ENCODE measurements at places on chromosomes 6 and 20.

- DNase-seq: no peak
Measured at GRCh38 chr20:62792940-62793756, 3.1 kb upstream of the MRGBP start.

GRCh38 chr20:4082406-4083097 is 67.2 kb upstream of the RNF24 start:
- DNase-seq: peak; percentile 85

- DNase-seq: no peak
Measured at GRCh38 chr20:52837378-52837777, 134.8 kb upstream of the TSHZ2 start.

DNA sequence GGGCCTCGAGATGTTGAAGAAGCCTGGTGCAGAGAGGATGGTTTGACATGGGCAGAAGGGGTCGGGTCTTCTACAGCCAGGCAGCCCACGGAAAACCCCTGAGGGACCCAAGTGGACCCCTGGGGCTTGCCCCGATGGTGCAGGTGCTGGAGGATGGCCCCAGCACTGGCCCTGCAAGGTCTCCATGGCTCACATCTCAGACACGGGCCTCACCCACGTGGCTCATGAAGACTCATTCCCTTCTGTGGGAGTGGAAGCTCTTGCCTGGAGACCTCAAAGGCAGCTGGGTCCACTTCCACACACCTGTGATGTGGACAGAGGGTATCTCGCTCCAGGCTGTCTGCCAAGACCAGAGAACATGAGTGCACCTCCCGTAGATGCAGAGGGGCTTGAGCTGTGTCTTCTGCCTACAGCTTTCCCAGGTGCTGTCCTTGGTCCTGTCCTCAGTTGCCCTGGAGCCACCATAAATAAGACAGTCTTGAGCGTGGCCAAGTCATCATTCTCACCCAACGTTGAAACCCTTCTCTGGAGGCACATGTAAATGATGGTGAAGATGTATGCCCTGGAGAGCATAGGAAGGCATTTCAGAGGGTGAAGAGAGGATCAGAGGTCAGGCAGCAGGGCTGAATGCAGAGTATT is 108.0 kb downstream of the SYNDIG1 start:
- DNase-seq: no peak

DNA sequence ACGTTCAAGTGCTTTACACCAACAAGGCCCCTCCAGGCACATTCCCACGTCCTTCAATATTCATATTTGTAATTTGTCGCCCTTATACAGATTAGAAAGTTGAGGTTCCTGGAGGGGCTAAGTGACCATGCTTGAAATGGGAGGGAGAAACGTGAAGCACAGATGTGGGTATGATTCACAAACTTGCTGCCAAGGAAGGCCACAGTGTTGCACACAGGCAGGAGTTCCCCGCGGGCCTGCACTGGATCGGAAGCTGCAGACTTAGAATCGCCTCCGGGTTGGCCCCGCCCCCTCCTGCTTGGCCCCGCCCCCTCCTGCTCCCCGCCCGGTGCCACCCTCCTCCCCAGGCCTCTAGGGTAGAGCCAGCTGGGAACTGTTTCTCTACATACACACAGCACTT is 58.2 kb upstream of the QKI start:
- DNase-seq: peak; percentile 83

DNA sequence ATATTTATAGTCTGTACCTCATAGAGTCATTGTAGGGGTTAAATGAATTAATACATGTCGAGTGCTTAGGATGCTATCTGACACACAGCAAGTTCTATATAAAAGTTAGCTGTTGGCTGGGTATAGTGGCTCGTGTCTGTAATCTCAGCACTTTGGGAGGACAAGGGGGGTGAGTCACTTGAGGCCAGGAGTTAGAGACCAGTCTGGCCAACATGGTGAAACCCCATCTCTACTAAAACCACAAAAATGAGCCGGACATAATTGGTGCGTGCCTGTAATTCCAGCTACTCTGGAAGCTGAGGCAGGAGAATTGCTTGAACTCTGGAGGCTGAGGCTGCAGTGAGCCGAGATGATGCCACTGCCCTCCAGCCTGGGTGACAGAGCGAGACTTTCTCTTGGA is 222.9 kb downstream of the UBE3D start:
- peak; percentile 56 for DNase-seq

GRCh38 chr6:20415712-20416454 is 14.2 kb downstream of the E2F3 start:
- no peak for DNase-seq

- DNase-seq: no peak
Measured at GRCh38 chr6:98014442-98015201, 731.6 kb upstream of the MMS22L start.

GRCh38 chr6:136527831-136528230 is 22.4 kb downstream of the MAP7 start:
- DNase-seq: peak; percentile 18

GRCh38 chr6:135052939-135053338 is 1.7 kb downstream of the HBS1L start:
- no peak for DNase-seq

GRCh38 chr6:51513891-51514747 is 573.3 kb downstream of the PKHD1 start:
- peak; percentile 5 for DNase-seq

DNA sequence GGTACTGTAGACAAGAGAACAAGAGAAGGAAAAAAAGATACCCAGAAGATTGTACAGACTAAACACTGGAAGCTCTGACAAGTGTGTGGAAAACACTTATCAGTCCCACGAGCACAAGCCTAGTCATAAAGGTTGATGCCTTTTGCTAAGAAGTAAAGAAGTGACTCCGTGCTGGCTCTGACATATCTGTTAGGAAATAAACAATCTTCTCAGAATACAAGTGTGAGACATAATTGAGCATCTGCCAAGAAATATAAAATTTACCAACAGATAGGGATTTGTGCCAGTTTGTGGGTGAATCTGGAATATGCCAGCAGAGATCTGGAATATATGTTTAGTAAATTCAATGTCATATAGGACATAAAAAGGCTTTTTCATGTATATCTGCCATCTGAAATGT is 258.7 kb upstream of the RNF217 start:
- no peak for DNase-seq

GRCh38 chr6:139829576-139829975 is 455.1 kb upstream of the CITED2 start:
- DNase-seq: no peak

GRCh38 chr20:63552481-63553249 is 1.3 kb upstream of the FNDC11 start:
- DNase-seq: no peak

- DNase-seq: no peak
Measured at GRCh38 chr6:25675167-25675566, 23.2 kb downstream of the SCGN start.

DNA sequence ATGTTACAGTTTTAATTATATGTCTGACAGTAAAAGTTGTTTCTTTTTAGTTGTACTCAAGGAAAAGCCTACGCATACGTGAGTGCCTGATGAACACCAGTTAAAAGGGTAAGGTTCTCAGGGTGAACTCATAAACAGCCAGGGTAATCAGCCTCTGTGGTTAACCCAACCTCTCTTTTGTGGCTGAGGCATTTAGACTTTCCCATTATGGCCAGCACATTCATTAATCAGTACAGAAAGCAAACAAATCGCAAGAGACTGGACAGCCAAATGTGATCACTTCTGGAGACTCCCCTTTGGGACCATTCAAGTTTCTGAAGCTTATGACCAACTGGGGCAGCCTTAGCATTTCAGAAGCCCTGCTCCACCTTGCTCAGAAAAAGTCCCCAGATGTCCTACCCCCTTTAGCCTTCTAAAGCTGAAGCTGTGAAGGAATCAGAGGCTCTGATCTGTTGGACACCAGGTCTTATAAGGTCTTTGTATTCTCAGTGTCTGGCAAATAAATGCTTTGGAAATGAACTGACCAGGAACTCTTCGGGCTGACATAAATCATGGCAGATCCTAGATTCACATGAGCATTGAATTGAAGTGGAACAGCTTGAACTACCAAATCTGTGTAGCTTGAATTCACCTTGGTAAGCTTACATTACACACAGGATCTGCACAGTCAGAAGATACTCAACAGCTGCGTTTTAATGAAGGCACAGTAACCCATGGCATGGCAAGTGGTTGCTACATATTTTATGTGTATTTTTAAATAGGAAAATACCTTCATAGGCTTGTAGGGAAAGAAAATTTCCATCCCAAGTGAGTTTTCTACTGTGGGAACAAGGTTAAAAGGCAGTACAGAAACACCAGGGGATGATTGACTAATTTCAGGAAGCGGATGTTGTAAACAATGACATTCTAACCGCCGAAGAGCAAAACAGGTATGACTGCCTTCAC is 18.7 kb downstream of the IL20RA start:
- no peak for DNase-seq

- peak; percentile 57 for DNase-seq
Measured at GRCh38 chr6:46993846-46994245, 48.3 kb downstream of the ADGRF1 start.

DNA sequence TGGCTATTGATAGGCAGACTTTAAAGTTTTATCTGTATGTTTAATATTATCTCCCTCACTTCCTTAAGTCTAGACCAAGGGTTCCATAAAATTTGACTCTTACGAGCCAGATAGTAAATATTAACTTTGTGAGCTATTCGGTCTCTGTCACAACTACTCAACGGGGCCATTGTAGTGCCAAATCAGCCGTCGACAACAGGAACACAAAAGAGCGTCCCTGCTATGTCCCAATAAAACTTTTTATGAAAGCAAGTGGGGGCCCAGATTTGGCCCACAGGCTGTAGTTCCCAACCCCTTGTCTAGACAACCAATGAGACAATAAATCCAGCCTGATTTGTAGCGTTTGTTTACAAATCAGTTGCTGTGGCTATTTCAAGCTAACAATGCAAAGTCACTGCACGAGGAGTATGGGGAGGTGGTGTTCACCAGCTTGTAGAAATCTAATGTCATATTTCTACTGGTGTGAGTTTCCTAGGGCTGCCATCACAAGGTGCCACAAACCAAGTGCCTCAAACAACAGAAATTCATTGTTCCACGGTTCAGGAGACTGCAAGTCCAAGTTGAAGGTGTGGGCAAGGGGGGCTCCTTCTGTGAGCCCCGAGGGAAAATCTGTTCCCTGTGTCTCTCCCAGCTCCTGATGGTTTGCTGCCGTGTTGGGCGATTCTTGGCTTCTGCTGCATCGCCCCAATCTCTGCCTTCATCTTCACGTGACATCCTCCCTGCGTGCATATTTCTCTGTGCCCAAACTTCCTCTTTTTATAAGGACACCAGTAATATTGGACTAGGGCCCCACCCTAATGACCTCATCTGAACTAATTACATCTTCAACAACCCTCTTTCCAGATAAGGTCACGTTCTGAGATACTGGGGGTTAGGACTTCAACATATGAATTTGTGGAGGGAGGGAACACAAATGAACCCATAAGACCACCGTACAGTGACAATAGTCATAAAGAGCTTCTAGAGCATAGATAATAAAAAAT is 356.0 kb upstream of the JARID2 start:
- DNase-seq: no peak

DNA sequence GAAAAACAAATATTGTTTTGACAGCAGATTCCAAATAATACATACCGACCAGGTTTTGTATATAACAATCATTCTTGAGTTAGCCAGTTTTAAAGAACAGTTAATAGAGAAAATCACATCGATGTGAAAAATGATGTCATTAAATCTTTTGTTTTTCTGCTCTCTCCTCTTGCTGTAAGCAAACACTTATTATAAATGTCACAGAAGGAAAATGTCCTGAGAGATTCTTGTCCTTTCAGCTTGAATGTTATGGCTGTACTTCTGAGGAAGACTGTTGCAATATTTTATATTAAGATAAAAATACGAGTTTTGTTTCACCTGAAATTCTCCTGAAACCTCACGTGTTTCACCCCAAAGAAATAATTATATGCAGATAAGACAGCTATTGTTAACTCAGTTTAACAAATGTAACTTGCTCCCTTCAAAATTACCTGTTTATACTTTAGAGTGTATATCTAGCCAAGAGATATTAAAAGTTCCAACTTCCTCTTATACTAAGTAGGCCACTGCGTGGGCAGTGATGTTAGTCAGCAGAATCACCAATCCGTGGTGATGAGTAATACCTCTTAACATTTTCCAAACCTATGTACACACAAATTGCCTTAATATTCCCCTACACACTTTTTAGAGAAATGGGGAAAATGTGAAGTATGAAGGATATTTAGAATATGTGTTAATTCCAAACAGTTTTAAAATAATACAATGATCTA is 1111.4 kb upstream of the CITED2 start:
- peak; percentile 93 for DNase-seq

GRCh38 chr6:100724696-100725095 is 156.4 kb downstream of the ASCC3 start:
- no peak for DNase-seq

DNA sequence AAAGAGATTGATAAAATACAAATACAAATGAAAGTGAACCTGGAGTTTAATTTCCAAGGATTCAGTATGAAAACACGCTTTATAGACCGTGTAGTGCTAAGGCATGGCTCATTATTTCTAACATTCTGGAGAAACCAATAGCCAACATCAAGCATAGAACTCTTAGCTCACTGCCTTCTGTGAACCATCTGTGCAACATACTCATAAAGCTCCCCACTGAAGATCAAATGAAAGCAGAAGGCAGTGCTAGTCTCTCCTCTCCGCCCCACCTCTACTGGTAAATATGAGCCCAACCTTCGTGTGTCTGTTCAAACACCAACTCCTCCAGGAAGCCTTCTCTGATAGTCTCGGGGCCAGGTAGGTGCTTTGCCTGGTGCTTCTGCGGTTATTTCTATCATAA is 153.6 kb downstream of the IPCEF1 start:
- DNase-seq: no peak

DNA sequence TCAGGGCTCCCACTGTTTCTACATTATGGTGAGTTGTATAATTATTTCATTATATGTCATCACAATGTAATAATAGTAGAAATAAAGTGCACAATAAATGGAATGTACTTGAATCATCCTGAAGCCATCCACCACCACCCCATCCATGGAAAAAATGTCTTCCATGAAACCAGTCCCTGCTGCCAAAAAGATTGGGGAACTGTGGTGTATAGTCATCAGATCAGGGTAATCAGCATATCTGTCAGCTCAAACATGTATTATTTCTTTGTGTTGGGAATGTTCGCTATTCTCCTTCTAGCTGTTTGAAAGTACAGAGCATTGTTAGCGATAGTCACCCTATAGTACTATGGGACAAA is 33.8 kb upstream of the SLC22A23 start:
- DNase-seq: peak; percentile 69

DNA sequence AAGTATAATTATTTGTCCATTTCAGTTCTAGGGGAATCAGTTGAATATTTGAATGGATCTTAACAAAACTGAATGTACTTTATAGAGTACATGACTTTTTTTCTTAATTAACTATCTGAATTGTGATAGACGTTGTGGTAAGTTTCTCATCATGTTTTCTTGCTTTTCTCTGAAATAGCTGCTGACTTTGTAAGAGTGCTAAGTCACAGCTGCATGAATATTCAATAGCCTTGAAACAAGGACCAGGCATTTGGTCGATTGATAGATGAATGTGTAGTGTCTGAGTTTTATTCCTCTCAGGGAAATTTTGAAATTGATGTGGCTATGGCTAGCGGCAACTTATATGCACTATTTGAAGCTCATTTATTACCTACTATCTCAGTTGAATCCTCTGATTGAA is 56.0 kb downstream of the ADGRB3 start:
- DNase-seq: no peak

- no peak for DNase-seq
Measured at GRCh38 chr20:38197619-38198018, 32.5 kb upstream of the TGM2 start.

GRCh38 chr6:134809130-134809529 is 140.8 kb downstream of the ALDH8A1 start:
- DNase-seq: peak; percentile 60

Measured in fibroblast of skin of right quadriceps (primary cell).